ENCODE measurements at places on chromosomes 13 and 19.
A peak's percentile ranks its signal among the peaks of the same experiment; 100 is the strongest.

GRCh38 chr13:30551189-30551588 lies 66.5 kb upstream of the USPL1 start:
- DNase-seq, result peak; percentile 40

DNA sequence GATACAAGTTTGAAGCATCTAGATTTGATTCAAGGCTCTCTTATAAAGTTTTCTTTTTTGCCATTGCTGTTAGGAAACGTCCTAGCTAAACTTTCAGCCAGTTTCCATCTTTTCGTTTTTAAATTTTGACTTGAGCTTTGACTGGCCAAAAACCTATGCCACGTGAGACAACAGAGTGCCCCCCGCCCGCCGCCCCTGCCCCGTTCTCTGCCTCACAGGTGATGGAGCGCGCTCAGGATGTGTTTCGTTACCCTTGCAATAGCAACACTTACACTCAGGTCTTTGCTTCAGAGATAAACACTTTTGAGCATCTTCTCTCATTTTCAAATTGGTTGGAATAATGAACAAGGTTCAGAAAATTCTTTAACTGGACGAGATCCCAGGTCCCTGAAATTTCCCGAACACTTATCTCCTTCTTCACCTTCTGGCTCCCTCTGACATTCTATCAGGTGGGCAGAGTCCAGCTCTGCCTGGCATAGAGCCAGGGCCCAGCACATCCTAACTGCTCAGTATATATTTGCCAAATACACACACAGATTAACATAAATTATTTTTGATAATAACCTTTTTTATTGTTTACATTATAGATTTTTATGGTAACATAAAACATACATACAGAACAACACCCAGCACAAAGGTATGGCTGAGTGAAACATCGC lies 301.1 kb downstream of the IRS2 start:
- no peak for DNase-seq

GRCh38 chr13:38752686-38753085 lies 65.8 kb downstream of the FREM2 start:
- no peak for DNase-seq

DNA sequence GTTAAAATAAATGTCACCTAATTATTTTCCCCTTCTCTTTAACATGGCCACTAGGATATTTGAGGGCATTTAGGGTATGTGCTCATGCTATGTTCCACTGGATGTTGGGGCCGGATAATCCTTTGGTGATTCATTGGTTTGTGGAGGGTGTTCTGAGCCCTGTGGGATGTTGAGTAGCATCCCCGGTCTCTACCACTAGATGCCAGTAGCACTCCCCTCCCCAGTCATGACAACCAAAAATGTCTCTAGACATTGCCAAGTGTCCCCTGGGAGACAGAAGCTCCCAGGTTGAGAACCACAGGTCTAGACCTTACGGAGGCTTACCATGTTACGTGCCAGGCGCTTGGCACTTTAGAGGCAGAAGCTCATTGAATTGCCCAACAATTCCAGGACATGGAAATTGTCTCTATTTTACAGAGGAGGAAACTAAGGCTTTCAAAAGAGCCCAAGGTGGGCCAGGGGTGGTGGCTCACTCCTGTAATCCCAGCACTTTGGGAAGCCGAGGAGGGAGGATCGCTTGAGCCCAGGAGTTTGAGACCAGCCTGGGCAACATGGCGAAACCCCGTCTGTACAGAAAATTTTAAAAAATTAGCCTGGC lies 14.1 kb downstream of the SHANK1 start:
- DNase-seq, result peak; percentile 75

DNA sequence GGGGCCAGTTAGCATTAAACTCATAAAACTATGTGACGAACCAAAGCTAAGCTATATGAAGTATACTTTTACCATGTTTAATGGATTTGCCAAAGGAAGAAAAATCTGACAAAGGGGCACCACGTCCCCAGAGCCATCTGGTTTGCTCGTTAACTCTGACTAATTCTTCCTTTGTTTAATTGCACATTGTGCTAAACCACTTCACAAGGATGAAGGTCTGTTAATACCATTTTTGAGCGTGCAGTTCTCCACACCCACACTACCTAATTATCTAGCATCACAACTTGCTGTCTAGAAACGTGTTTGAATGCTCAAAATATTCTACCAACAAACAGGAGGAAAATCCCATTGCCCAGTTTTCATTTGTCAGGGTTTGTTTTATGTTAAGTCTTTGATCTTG lies 74.8 kb downstream of the COL4A1 start:
- DNase-seq, result no peak

DNA sequence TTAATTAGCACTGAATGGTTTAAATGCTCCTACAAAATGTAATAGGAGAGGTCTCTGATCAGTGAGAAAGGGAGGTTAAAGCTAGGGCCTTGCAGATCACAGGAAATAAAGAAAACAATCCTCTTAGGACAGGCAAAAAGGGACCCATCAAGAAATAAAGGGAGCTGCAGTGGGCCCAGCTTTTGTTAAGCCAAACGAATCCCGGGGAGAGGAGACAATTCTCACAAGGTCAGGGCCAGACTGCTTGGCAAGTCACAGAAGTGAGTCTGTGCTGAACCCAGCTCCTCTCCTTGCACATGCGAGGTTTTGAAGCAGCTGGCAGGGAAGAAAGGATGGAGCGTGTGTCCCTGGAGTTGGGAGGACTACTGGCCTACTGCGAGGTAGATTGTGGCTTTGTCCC lies 285.8 kb downstream of the COG6 start:
- DNase-seq, result no peak

GRCh38 chr19:4391701-4392483 lies 8.5 kb downstream of the SH3GL1 start:
- DNase-seq, result no peak

- DNase-seq, result peak; percentile 25
Observed at GRCh38 chr19:18233224-18233825, 7.1 kb upstream of the PDE4C start.

- no peak for DNase-seq
Observed at GRCh38 chr13:41691274-41691673, 233.9 kb downstream of the RGCC start.

DNA sequence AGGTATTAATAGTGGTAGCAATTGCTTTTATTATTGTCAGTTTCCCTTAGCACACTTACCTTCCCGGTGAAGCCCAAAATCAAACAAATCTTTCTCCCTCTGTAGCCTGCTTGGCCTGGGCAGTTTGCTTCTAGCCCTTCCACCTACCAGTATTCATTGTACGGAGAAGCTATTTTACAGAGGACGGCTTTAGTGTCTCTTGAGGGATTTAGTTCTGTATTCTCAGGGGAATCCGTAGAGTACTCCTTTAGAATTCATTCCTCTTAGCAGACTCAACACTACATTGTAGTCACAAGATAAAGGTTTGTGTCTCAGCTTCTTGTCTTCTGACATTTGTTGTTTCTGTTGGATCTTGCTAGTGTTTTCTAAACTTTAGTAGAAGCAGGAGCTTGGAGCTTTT lies 24.1 kb upstream of the WTIP start:
- no peak for DNase-seq

- DNase-seq, result no peak
Observed at GRCh38 chr13:23392313-23392712, 41.2 kb downstream of the SACS start.

DNA sequence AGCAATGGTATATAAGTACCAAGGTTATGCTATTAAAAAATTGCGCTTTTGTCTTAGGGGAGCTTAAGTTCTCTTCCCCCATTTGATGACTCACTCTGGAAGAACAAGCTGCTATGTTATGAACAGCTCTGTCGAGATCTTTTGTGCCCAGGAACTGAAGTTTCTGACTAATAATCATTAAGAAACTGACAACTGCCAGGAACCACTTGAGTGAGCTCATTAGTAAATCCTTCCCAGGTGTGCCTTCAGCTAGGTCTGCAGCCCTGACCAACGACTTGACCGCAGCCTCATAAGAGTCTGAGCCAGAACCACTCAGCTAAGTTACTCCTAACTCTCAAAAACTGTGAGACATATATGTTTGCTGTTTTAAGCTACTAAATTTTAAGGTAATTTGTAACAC lies 147.8 kb downstream of the SLITRK6 start:
- DNase-seq, result no peak

DNA sequence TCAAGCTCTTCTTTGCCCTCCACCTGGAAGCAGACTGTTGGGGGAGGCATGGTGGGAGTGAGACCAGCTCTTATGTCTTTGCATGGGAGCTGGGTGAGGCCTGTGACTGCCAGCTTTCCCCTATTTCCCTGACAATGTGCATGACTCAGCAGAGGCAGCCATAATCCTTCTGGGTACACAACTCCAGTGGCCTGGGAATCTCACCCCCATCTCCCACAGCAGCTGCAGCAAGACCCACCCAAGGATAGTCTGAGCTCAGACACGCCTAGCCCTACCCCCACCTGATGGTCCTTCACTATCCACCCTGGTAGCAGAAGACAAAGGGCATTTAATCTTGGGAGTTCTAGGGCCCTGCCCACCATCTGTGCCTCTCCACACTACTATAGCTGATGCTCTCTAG lies 41.4 kb upstream of the FGF14 start:
- no peak for DNase-seq

- peak; percentile 74 for DNase-seq
Observed at GRCh38 chr13:97978651-97979050, 25.2 kb downstream of the IPO5 start.

DNA sequence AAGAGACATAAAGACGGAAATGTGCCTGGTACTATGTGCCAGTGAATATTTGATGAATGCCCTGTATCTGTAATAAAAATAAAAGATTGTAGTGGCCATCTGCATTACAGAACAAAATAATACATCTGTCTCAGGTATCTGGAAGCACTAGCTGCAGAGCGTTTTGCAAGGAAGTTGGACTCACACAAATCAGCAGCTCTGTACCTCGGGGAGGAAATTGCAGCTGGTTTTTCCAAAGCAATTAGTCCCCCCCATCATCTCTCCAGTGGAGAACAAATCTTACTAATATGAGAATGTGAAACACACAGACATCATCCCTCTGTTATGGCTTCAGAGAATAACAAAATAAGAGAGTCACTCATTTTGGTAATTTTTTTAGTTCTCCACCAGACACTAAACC lies 245.3 kb downstream of the ITGBL1 start:
- DNase-seq, result no peak

GRCh38 chr19:55209693-55210472 lies 582 bp upstream of the PTPRH start:
- peak; percentile 90 for DNase-seq

- no peak for DNase-seq
Observed at GRCh38 chr13:20383058-20383457, 142.6 kb downstream of the CRYL1 start.

GRCh38 chr13:98301721-98302120 lies 124.7 kb upstream of the RNF113B start:
- DNase-seq, result peak; percentile 35

DNA sequence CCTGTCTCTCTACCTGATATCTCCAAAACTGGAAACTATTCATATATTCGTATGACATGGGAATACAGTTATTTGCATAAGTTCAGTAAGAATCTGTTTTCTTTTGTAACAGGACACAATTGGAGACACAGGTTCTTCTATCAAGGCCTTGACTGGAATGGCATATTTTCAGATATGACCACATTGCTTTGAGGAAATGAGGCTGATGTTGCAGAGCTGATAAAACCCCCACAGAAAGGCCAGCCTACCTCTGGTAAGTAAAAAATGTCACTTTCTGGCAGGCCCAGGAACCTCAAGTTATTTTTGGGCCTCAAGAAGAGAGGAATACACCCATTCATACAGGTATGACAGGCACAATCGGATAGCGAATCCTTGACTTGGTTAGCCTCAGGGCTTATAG lies 29.5 kb upstream of the KBTBD6 start:
- DNase-seq, result no peak

DNA sequence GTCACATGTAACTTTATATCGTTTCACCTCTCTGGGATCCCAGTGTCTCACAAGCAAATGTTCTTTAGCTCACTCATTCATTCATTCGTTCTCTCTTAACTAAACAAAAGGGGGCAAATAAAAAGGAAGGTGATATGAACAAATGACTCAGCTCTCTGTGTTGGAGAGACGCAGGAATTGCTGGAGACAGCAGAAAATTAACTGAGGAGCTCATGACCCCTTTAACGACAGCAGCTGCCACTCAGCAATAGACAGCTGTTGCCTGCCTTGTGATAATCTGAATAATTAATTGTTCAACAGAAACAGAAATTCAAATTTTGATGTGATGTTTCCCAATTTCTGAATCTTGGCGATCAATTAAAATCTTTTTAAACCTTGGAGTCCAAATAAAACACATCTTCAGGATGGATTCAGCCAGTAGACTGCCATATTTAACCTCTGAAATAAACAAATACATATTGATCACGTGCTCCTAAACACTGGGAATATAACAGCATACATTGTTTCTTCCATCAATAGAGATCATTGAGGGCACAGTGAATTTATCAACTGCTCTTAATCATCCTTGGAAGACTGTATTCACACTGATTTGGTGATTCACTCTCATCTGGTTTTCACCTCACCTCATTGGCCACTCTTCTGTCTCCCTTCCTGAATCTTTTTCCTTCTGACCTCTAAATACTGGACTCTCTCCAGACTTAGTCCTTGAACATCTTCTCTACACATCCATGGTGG lies 63.3 kb downstream of the MBNL2 start:
- DNase-seq, result no peak

- DNase-seq, result peak; percentile 66
Observed at GRCh38 chr19:14507704-14508542, 10.3 kb downstream of the DNAJB1 start.

- DNase-seq, result no peak
Observed at GRCh38 chr13:74681891-74682290, 547.7 kb upstream of the KLF12 start.

DNA sequence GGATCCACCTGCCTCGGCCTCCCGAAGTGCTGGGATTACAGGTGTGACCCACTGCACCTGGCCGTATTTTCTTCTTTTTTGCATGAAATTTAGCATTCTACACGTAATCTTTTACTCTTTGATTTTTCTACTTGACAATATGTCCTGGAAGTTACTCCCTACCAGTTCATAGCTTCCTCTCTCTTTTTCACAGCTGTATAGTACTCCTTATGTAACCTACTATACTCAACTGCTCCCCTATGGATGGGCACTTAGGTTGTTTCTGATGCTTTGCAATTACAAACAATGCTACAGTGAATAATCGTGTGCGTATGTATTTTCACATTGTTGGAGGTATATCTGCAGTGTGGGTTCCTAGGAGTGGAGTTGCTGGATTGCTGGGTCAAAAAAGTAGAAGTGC lies 90.5 kb upstream of the FARP1 start:
- DNase-seq, result no peak

- peak; percentile 61 for DNase-seq
Observed at GRCh38 chr19:51607920-51608562, 22.2 kb downstream of the SIGLEC5 start.

GRCh38 chr19:40465557-40466218 lies at the start of gene BLVRB:
Gene BLVRB, minus strand, starts transcription at chr19:40465745. Its CDS starts 57 bp downstream, at chr19:40465688.
- peak; percentile 99 for DNase-seq

DNA sequence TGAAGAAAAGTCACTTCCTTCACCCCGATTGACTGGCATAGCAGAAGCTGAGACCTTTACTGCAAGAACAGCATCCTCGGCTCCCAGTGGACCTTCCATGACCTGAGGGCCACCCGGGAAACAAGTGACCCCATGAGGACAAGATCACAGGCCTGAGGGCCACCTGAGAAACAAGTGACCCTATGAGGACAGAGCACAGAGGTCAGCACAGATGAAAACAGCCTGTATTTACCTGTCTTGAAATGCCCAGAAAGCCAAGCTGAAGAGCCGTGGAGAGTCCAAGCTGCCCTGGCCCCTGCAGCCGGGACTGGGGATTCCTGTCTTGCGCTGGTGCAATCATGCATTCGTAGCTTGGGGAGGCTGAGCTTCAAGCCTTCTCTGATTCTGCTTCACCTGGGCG lies 114.2 kb upstream of the SPACA7 start:
- DNase-seq, result no peak

GRCh38 chr13:77406644-77407440 lies 79.9 kb upstream of the MYCBP2 start:
- no peak for DNase-seq
